ENCODE measurements at places on chromosomes 5 and 9. TPM values are rescaled to one million over a fixed set of nuclear protein-coding genes. Genes with fewer than 3 reads are reported as not detected.

SLC34A1 gene
- total RNA-seq = not detected

NACC2 gene
- 38.1 TPM for total RNA-seq

EIF4EBP3 gene
- total RNA-seq = 1.4 TPM

GDNF gene
- total RNA-seq = 0.05 TPM

CDC20B gene
- 0.07 TPM for total RNA-seq

VLDLR gene
- 17.3 TPM for total RNA-seq

ICE1 gene
- 20.9 TPM for total RNA-seq

CFAP90 gene
- 0.72 TPM for total RNA-seq

DMRT3 gene
- not detected for total RNA-seq

C5orf52 gene
- total RNA-seq = not detected

CARTPT gene
- not detected for total RNA-seq

RPP25L gene
- total RNA-seq = 45.9 TPM

LRRC70 gene
- 0.13 TPM for total RNA-seq

NUTM2F gene
- not detected for total RNA-seq

HTR1A gene
- not detected for total RNA-seq

SPINK13 gene
- total RNA-seq = 0.38 TPM

ELAVL2 gene
- 0.04 TPM for total RNA-seq

KLF9 gene
- total RNA-seq = 3.7 TPM
